ENCODE measurements at places on chromosomes 7 and 10.

DNA sequence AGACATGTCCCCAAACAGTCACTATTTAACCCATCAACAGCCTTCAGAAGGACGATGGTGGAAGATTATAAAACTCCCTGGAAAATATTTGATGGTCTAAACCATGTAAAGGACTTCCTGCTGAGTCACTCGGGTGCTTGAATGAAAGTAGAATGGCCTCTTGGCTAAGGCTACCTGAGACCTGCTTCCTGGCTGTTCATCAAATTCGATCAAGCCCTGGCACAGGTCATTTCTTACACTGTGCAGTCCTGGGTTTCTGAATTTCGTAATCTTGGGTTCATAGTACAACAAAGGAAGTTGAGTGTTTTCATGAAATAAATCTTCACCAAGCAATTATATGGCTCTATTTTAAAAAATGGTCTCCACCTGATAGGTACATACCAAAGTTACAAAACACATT lies 260.3 kb upstream of the RNF32 start:
- no peak for DNase-seq

GRCh38 chr10:84308481-84309304 lies 19.7 kb upstream of the CCSER2 start:
- peak; percentile 90 for DNase-seq

GRCh38 chr10:43136995-43137716 lies 1.1 kb upstream of the CSGALNACT2 start:
- DNase-seq: no peak

DNA sequence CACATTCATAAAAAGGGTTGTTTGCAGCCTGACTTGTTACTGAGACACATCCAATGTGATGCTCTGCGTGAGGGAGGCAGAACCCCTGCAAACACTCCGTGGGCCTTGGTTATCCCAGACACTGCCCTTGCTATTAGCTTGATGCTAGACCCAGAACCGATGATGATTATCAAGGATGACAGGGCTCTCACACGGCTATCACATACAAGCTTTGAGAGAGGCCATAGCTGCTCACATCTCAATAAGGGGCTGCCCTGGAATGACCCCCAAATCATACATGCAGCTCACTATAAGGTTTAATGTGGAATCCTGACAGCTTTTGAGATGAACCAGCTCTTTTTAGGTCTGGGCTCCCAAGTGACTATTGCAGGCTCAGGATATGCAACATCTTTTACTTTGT lies 44.4 kb upstream of the TCERG1L start:
- DNase-seq: no peak

GRCh38 chr10:58013406-58013805 lies 254.3 kb downstream of the IPMK start:
- DNase-seq: no peak

GRCh38 chr10:123561141-123561440 lies 105.1 kb upstream of the GPR26 start:
- DNase-seq: no peak

All from DND-41 (cell line).